HTR-8/SVneo (cell line): ENCODE measurements at places on chromosomes 5 and 9.

DNA sequence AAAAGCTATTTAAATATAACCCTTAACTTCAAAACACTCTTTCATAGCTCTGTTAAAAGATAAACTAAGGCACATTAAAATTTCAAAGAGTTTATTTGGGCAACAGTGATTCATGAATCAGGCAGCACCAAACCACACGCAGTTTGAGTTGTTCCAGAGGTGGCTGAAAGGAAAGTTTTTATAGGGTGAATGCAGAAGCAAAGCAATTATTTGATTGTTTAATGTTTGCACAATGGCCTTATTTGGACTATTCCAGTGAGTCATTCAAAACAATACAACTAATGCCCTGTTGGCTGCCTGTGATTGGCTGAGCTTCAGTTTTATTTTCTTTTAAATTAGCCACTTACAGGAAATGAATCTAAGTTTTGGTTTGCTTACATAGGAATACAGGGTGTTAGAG lies 125.3 kb downstream of the CEP120 start:
- no peak for DNase-seq

GRCh38 chr9:86434039-86434726 lies 80.0 kb upstream of the TUT7 start:
- DNase-seq, result peak; percentile 53

GRCh38 chr5:86837610-86838009 lies 219.9 kb downstream of the COX7C start:
- no peak for DNase-seq

DNA sequence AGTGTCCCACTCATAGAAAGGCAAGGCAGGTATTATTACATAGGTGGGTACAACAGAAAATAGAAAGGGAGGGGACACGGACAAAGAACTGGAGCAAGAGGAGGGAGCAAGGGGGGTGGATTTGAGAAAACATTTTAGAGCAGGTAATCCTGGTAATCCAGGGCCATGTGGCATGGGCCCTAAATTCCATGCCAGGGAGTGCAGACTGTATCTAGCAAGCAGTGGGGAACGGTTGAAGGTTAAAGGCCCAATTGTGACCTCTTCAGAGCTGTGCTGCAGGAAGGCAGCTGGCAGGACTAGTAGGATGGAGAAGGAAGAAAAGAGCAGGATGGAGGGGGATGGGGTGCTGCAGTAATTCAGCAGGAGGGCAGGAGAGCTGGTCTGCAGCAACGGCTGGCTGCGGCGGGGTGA lies 75.2 kb downstream of the PDE6A start:
- DNase-seq, result no peak

- DNase-seq, result no peak
Observed at GRCh38 chr5:176166427-176166826, 71.8 kb upstream of the SIMC1 start.

GRCh38 chr9:33884856-33885701 lies 68.1 kb downstream of the UBE2R2 start:
- DNase-seq, result no peak

- DNase-seq, result no peak
Observed at GRCh38 chr9:114558027-114558675, 29.4 kb upstream of the ATP6V1G1 start.

DNA sequence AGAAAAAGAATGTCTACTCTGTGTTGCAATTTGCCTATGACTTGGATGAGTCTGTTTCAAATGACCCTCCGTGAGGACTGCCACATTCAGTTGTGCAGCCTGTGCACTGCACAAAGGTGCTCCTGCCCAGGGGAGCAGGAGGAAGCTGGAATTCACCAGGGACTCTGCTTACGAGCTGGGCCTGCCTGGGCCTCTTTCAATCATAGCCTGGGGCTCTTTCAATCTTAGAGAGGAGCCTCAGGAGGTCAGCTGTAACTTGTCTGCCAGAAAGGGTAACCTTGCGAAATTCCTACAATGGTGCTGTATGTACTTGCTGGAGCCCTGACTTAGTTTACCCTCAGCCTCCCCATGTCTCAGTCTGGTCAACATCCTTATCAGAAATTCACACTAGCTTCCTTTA lies 8.4 kb upstream of the SFXN1 start:
- no peak for DNase-seq

DNA sequence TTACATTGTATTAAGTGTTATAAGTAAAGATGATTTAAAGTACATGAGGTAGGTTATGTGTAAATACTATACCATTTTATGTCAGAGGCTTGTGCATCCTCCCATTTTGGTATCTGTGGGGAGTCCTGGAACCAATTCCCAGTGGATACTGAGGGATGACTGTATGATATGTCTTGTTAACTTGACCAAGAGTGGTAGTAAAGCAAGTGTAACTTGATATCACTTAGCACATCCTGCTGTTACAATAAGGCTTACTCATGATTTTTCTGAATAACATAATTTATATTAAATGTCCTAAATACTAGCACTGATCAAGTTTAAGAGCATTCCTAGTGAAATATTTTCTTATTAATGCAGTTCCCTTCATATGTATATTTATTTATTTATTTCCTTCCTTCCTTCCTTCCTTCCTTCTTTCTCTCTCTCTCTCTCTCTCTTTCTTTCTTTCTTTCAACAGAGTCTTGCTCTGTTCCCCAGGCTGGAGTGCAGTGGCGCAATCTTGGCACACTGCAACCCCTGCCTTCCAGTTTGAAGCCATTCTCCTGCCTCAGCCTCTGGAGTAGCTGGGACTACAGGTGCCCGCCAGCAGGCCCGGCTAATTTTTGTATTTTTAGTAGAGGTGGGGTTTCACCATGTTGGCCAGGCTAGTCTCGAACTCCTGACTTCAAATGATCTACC lies 7.5 kb downstream of the NDFIP1 start:
- no peak for DNase-seq

DNA sequence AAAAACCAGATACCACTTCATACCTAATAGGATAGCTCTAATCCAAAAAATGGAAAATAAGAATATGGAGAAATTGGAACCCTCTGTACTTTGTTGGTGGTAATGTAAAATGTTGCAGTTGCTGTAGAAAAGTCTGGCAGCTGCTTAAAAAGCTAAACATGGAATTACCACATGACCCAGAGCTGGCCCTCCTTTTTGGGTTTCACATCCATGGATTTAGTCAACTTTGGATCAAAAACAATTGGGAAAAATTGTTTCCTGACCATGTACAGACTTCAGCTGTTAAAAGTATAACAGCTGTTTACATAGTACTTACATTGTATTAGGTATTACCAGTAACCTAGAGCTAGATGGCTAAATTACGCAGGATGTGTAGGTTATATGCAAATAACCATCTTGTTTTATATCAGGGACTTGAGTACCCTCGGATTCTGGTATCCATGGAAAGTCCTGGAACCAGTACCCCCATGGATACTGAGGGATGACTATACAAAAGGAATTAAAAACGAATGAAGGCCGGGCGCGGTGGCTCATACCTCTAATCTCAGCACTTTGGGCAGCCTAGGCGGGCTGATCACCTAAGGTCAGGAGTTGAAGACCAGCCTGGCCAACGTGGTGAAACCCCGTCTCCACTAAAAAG lies 15.8 kb downstream of the DNAJA1 start:
- no peak for DNase-seq

GRCh38 chr5:68421485-68422220 lies 206.1 kb downstream of the PIK3R1 start:
- no peak for DNase-seq

DNA sequence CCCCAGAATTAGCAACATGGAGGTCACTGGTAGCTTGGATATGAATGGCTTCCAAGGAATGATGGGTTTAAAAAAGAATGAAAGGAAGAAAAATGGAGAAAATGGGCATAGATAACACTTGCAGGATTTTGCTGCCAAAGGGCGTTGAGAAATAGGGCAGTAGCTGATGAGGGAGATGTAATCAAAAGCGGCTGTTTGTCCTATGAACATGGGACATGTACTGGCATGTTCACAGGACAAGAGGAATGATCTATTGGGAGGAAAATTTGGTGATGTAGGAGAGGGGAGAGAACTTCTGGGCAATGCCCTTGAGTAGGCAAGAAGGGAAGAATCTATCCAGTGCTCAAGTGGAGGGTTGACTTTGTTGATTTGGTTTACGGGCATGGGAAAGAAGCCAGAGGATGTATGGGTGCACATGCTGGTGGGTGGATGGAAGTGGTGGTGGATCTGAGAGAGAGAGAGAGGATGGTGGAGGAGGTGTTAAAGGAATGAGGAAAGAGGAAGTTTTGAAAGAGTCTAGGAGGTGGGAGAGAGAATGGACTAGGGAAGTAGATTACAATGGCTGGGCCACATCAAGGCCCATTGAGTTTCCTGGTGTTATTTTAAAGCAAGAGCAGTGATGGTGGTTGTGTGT lies 115.1 kb upstream of the MVB12B start:
- DNase-seq, result no peak

GRCh38 chr9:98356326-98356725 lies 100.9 kb upstream of the TBC1D2 start:
- DNase-seq, result no peak

DNA sequence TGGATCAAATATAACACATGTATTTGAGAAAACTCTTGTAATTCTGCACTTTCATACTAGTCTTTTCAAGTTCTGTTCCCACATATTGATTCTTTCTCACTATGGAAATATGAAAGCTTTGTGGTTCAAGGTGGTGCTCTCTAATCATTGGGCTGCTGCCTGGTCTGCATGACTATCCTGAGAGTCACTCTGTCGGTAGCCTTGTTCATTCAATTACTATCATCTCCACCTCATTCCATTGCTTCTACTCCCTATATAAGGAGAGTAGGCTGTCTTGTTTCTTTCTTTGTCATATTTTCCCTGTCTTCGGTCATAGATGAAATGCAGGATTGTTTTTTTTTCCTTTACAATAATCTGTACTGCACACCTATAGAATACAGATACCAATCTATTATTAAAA lies 341.4 kb upstream of the ACTBL2 start:
- no peak for DNase-seq

DNA sequence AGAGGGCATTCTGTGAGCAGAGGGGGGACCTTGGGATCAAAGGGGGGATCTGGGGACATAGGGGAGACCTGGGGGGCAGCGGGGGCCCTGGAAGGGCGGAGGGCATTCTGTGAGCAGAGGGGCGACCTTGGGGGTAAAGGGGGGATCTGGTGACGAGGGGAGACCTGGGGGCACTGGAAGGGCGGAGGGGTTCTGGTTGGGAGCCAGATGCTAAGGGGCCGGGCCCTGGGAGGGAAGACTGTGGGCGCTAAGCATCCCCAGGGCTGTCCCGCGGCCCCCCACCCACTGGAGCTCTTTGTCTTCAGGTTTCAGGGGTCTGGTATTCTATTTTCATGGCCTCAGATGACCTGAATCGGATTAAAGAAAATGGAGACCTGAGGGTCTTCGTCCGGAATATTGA lies 748 bp downstream of the LCN9 start:
- no peak for DNase-seq

- no peak for DNase-seq
Observed at GRCh38 chr5:130502702-130503101, 598.4 kb downstream of the CHSY3 start.

DNA sequence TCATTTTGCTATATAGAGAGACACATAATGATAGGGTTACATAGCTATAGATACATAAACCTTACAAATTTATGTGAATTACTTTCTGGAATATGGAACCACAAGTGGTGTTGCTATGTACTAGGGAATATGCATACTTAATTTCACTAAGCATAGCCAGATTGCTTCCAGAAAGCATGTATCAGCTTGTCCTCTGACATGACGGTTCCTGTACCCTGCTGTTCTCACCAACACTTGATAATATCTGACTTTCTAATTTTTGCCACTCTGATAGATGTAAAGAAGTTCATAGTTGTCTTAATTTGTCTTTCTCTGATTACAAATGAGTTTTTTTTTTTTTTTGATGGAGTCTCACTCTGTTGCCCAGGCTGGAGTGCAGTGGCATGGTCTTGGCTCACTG lies 18.0 kb upstream of the CKS2 start:
- no peak for DNase-seq

- DNase-seq, result no peak
Observed at GRCh38 chr5:2860101-2860500, 108.6 kb upstream of the IRX2 start.

GRCh38 chr5:77140350-77140749 lies 53.3 kb upstream of the ZBED3 start:
- DNase-seq, result no peak

DNA sequence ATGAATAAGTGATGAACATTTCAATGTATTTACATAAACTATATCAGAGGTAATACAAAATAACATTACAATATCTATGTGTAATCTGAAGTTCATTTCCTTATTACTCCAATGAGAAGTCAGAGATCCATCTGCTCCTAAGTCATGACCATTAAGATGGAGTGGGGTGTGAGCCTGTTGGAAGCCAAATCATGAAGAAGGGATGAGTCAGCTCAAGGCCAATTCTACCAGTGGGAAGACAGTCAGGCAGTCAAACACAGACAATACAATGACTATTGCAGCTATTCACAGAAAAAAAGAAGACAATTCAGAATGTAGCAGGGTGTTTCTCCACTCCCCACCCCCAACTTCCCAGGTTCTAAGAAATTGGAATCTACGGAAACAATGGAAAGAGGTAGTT lies 155.0 kb downstream of the NFIB start:
- no peak for DNase-seq

GRCh38 chr9:99445371-99445891 lies 223.3 kb downstream of the SEC61B start:
- peak; percentile 68 for DNase-seq

DNA sequence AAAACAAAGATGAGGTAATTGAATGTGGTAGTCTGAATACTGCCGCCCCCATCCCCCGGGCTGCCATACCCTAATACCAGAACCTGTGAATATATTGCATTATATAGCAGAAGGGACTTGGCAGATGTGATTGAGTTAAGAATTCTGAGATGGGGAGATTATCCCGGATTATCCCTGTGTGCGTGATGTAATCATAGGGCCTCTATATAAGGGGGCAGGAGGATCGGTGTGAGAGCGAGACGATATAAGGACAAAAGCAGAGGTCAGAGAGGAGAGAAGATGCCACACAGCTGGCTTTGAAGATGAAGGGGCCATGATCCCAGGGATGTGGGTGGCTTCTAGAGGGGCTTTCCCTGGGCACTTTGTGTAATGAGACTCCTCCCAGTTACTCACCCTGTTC lies 101.7 kb upstream of the TLE1 start:
- no peak for DNase-seq

DNA sequence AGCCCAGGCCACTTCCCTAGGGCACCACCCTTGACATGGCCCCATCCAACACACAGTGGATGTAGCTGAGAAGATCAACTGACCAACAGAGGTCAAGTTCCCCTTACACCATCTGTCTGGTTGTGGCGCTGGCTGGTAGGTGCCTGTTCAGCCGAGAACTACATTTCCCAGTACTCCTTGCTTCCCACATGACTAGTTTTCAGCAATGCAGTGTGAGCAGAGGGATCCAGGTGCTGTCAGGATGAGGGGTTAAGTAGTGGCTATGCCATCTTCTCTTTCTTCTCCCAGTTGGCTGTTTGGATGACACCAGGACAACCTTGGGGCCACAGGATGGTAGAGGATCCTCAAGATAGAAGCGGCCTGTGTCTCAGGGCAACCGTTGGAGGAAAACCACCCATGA lies 48.6 kb upstream of the SH3PXD2B start:
- DNase-seq, result peak; percentile 41

- no peak for DNase-seq
Observed at GRCh38 chr5:119583684-119584083, 45.7 kb upstream of the FAM170A start.

GRCh38 chr5:41414598-41414997 lies 95.8 kb downstream of the PLCXD3 start:
- DNase-seq, result peak; percentile 76
